Left renal pelvis (tissue), 4 donors: ENCODE measurements at places on chromosomes 12 and 14. TPM values are rescaled to one million over a fixed set of nuclear protein-coding genes. Genes with fewer than 3 reads are reported as not detected.

The MYF5 gene
- not detected for polyA plus RNA-seq

The KCNK10 gene
- polyA plus RNA-seq, result 0.19 TPM

The SERPINA1 gene
- polyA plus RNA-seq, result 48.2 TPM

The ARL1 gene
- polyA plus RNA-seq, result 143 TPM

The RNF212B gene
- polyA plus RNA-seq, result 1.6 TPM

The IFNG-AS1 gene
- 0.14 TPM for polyA plus RNA-seq

The PTPRB gene
- polyA plus RNA-seq, result 19.2 TPM

The STAB2 gene
- 0.63 TPM for polyA plus RNA-seq

The SCFD1 gene
- polyA plus RNA-seq, result 87.8 TPM
